ENCODE measurements at places on chromosomes 6 and 20.

DNA sequence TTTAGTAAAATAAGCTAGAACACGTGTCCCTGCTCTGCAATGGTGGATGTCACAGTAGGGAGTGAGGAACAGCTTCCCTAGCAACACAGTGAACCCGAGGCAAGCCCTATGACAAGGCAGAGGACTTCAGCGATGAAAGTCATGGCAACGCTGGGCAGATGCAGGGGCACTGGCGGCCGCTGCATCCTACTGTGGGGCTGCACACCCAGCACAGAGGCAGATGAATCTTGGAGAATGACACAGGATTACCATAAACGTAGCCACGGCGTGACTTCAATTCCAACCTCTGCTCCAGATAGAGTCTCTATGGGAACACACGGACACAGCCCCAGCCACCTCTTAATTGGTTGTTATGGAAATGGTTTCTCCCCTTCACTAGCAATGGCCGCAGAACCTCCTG lies 64.2 kb downstream of the MYLK4 start:
- no peak for DNase-seq

DNA sequence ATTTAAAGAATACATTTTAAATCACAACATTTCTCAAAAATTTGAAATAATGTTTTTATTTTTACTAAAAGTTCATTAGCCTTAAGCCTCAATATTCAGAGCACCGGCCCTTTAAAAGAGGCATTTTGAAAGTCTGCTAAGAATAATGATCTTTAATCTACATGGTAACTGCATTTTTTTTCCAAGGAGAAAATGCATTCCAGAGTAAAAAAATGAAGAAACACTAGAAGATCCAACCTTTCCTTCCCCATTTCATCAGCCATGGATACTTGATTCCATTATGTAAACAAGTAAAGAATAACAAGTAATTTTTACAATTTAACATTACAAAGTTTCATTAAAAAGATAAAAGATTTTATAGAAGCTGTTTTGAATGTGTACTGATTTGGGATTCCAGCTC lies 21.8 kb downstream of the LCA5 start:
- DNase-seq = no peak

DNA sequence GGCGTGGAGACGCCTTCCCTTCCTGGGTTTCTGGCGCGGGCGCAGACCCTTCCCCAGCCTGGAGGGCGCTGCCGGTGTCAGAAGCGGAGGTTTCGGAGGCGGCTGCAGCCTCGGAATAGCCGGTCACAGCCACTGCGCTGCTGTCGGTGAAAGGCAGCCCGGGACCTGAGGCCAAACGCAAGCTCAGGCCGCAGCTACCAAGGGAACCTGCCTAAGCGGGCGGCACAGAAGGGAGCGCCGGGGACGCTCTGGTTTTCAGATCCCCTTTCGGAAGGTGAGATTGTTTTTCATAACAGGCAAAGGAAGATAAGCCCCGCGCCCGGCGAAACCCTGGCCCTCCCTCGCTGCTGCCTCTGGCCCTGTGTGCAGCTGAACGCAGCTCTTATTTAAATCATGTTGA lies 116.5 kb downstream of the FAM120B start:
- peak; percentile 74 for DNase-seq

DNA sequence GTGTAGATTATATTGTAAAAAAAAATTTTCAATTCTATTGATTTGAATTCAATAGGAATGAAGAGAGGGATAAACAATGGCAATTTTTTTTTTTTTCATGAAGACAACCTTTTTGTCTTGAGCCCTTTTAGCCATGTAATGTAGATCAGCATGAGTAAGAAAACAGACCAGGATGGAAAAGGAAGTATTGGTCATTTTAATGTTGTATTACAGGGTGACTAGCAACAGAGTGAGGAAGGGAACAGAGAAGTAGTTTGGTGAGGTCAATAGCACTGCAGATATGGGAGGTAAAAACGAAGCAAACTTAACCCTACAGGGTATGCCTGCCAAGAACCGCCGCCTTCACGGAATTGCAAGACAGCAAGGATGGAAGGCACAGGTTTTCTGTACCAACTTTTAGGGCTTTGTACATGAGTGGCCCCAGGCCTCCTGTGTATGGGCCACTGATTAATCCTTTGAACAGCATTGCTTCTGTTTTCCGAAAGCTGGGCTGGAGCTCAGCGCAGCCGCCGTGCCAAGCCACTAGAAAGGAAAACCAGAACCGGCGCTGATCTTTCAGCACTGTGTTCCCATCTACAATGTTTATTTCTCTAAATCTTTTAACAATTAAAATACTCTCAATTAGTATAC lies 383.7 kb downstream of the CENPW start:
- DNase-seq = no peak

GRCh38 chr20:40578961-40579360 lies 110.1 kb downstream of the MAFB start:
- no peak for DNase-seq

DNA sequence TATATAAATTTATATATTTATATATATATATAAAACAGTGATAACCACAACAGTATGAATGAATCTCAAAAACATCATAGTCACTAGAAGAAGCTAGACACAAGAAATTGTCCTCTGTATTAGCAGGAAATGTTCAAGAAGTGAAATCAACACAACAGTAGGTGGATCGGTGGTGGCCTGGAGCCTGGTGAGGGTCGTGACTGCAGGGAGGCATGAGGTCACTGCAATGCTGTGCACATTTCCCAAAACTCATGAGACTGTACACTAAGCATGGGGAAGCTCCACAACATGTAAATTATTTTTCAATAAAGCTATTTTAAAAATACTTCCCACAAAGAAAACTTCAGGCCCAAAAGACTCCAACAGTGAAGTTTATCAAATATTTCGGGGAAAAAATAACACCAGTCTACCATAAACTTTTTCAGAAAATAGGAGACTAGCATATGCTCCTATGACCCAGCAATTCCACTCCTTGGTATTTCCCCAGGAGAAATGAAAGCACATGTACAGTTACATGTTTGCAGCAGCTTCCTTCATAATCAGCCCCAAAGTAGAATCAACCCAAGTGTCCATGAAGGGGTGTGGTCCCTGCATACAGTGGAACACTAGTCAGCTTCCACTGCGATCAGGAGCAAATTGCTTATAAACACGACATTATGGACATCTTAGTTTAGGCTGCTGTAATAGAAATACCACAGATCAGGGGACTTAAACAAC lies 144.2 kb downstream of the TBXT start:
- DNase-seq = no peak

DNA sequence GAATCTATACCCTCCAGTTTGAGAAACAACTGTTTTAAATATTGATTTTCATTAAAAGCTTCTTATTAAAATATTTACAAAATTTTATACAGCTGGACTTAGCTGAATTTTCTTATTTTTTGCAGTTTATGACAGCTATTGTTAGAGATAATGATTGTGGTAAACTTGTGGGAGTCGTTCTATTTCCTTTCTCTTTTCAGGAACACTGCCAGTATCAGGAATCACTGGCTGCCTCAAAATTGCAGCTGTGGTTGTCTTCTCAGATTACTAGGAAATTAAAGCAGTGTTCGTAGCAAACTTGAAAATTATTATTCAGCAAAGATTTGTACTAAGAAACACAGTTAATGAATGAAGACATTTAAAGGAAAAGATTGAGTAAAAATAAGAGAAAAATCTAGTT lies 311.0 kb downstream of the CENPW start:
- no peak for DNase-seq

DNA sequence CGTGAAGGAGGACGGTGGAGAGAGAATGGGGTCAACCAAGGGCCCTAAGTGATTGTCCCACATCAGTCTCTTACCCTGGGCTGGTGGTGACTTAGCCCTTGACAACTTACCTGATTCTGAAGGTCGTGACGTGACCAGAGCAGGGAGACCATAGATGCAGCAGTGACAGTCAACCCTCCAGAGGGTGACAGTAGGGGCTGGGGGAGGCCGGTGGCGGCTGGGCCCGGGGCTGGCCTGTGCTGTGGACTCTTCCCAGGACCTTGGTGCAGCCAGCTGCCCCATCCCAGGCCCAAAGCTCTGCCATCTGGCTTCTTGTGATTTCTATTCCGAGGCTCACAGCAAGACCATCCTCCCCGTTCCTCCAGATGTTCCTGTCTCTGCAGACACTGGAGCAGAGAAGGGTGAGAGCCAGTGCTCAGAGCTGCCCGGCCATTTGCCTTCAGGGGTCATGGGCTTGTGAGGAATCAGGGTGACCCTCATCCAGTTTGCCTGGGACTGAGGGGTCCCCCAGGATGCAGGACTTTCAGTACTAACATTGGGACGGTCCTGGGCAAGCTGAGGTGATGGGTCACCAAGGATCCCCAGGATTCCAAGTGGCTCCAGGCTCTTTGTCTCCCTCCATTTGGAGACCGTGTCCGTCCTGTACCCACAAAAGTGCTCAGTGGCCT lies 36.0 kb downstream of the SUMO4 start:
- no peak for DNase-seq

Measured in ecto neural progenitor cell (in vitro differentiated cells).